Stimulated activated CD4-positive, alpha-beta T cell treated with anti-CD3 and anti-CD28 coated beads, Interleukin-1b, Interleukin-23, amount 100 ng/mL, for 4 hours (primary cell): ENCODE measurements at places on chromosomes 5 and 9.
A peak's percentile ranks its signal among the peaks of the same experiment; 100 is the strongest.

DNA sequence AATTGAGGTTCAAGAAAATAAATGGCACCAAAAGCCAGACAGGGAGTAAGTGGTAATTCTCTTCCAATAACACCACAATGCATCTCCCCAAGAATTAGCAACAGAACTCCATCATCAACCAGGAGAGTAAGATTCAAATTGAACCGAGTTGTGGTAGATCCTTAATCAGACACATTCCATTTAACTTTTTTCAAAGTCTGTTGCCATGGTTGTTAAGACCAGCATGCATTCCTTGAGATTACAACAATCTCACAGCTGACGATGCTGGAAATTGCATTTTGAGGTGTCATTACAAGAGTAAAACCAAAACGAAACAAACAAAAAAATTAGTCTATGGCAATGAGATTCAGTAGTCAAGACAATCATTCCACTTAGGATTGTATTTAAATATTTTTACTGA is 78.9 kb upstream of the ZNF462 start:
- DNase-seq = no peak

GRCh38 chr5:13601112-13601511 is 343.4 kb downstream of the DNAH5 start:
- no peak for DNase-seq

- DNase-seq = peak; percentile 47
These were observed 35.9 kb downstream of the TGFBR1 start for GRCh38 chr9:99140685-99141314.

DNA sequence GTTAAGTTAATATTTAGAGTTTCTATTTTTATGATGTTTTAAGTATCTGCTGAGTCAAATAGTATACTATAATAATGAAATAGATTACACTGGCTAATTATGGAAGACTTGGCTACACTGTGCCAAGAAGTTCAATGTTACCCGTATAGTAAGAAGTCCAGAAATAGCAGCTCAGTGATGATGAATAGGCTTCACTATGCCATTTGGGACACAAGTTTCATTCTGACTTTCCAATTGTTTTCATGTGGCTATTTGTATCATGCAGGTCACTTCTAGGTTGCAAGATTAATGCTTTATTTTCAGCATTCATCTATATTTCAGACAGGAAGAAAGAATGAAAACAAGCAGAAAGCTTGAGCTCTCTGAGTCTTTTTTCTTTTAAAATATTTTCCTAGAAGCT is 194.5 kb upstream of the RIOK2 start:
- DNase-seq = no peak

DNA sequence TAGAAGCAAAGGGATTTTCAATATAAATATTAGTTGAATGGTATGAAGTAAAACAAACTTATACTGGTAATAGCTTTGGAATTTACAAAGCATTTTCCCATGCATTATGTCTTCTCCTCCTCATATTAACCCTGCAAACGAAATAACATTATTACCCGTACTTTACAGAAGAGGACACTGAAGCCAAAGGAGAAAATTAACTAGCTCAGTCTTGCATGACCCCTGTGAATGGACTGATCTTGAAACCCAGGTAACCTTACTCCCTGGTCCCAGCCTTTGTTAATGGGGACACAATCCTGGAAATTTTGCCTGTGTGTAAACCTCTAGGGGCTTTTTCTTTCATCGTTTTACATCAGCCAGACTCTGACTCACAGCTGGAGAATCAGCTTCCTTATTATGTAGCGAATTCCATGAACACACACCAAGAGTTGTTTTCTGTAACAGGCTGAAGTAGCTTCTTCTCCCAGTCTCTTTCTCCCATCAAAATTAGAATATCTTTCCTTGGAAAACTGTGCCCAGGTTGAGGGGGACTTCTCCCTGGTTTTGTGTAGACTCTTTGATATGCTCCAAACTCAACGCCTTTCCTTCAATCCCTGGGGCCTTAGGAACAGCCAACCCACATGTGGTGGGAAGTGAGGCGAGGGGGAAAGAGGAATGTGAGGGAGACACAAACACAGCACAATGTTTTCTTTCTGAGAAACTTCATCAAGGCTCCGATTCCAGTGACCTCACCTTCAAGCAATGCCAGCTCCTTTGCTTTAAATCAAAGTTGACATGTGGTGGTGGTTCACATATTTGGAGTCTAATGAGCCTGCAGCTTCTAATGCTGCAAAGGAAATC is 480.9 kb upstream of the PAPPA start:
- no peak for DNase-seq

GRCh38 chr5:134492568-134492967 is 32.9 kb upstream of the JADE2 start:
- no peak for DNase-seq
